ENCODE measurements at places on chromosomes 3 and 15.

DNA sequence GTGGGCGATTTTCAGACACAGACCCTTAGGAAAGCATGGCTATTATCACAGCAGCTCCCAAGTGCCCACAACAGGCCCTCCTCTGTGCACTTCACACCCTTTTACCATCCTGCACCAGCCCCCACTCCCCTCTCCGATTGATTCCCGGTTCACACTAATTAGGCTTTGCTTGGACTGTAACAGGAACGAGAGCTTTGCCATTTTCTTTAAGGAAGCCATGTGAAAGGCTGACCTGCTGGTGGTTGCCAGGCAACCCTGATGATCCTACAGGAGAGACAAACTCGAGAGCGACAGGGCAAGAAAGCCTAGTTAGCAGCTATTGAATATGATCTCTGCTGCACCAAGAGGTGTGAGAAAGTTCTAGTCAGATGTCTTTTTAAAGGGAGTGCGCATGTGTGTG, 28.2 kb upstream of the DET1 start:
- DNase-seq: no peak

- no peak for DNase-seq
Observed at GRCh38 chr3:123590685-123591450, 6.0 kb upstream of the HACD2 start.

- no peak for DNase-seq
Observed at GRCh38 chr3:38114875-38115644, 21.9 kb downstream of the ACAA1 start.

GRCh38 chr15:39728845-39729244, 53.8 kb downstream of the FSIP1 start:
- no peak for DNase-seq

DNA sequence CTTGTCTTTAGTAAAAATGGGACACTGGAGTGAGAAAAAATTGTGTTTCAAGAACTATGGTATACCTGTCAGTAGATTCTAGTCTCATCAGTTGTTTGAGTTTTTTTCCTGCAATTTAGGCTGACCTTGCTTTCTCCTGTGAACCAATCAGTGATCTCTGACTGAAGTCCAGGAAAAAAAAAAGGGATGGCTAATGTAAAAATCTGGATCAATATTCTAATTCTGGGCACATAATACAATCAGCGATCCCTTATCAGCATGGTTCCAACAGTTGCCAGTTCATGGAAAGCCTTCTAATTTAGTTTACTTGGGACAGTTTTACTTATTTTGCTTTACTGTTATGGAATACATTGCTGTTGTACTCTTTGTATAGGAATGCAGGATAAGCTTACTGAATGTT, 17.0 kb downstream of the TRPM7 start:
- DNase-seq: no peak

All from stimulated activated CD4-positive, alpha-beta T cell treated with anti-CD3 and anti-CD28 coated beads, Interleukin-1b, Interleukin-23, amount 100 ng/mL, for 1 hour (primary cell).